ENCODE measurements at places on chromosomes 3 and 15.

DNA sequence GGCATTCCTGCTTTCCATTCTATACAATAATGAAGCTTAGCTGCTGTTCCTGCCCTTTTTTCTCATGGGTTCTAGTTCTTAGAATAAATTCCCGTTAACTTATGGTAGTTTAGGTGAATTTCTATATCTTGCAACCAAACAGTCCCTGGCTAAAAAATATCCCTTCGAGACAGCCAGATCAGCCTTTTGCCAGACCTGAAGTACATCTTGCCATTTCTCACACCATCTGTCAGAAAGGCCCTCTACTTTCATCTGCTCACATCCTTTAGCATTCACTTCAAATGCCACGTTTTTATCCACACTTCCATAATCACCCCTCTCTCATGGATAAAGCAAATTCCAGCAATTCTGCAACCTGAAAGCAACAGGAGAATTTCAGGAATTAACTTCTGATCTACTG, 145.4 kb downstream of the GAP43 start:
- DNase-seq: no peak

DNA sequence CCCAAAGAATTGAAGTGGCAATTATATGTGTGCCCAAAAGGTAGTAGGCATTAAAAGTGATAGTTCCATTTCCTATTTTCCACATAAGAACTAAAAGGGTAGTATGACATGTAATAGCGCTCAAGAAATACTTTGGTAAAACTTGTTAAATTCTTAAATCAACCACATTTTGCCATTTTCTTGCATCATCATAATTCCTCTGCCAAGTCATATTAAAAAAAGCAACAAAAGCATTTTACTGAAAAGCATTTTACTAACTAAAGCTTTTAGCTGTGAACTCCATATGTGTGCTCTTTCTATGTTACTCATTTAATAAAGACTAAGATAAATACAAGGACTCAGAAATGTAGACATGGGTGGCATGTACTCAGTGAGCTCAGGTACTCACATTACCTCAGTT, 70.1 kb downstream of the GPR160 start:
- no peak for DNase-seq

- DNase-seq: no peak
Measured at GRCh38 chr3:43148033-43148432, 42.2 kb upstream of the POMGNT2 start.

- DNase-seq: no peak
Measured at GRCh38 chr3:178989821-178990220, 81.8 kb downstream of the ZMAT3 start.

Data from muscle of back (tissue), 13 donors.